ENCODE measurements at places on chromosomes 4 and X. TPM values are rescaled to one million over a fixed set of nuclear protein-coding genes. Genes with fewer than 3 reads are reported as not detected.

The N4BP2 gene
- 34.4 TPM for total RNA-seq

The EDA gene
- 21.2 TPM for total RNA-seq

The KIF4A gene
- 6.7 TPM for total RNA-seq

The PABPC5 gene
- total RNA-seq = 10.7 TPM

The TEX13C gene
- not detected for total RNA-seq

The ARX gene
- total RNA-seq = 0.31 TPM

The EPGN gene
- not detected for total RNA-seq

Measured in tongue (tissue), 3 donors.